ENCODE measurements at places on chromosomes 16 and 17.

- DNase-seq: no peak
Measured at GRCh38 chr16:89290887-89291286, 73.4 kb downstream of the ZNF778 start.

GRCh38 chr16:88698646-88699045 lies 7.6 kb downstream of the RNF166 start:
- DNase-seq: no peak

DNA sequence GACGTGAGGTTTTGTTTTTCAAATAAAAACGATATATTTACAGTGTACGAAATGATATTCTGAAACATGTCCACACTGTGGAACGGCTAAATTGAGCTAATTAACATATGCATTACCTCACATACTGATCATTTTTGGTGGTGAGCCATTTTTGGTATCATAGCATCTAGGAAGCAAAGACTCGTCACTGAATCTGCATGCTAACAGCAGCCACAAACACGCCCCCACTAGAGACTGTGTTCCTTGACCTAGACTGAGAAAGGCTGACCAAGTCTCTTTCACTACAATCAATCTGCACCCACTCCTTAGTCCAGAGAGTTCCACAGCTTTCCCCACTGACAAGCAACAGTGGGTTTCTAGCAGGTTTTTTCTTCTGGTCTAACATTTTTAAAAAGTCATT lies 29.5 kb downstream of the NPLOC4 start:
- DNase-seq: no peak

DNA sequence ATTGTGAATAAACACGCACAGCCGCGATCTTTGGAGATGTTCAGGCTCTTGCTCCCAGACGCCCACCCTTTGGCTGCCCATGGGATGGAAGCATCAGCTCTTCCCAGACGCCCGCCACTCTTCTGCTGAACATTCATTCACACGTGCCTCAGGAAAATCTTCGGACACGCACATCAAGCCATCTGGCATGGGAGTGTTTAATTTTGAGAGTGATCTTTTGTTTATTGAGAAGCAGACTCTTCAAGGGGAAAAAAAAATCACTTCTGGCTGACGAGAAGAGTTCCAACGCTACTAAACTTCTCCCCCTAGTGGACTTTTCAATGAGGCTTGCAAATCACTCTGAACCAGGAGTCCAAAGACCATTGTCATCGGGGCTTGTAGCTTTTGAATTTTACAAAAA lies 62.0 kb upstream of the NUDT7 start:
- no peak for DNase-seq

- DNase-seq: no peak
Measured at GRCh38 chr17:57588086-57588485, 157.0 kb downstream of the CCDC182 start.

GRCh38 chr17:30290696-30291542 lies 825 bp downstream of the BLMH start:
- no peak for DNase-seq

DNA sequence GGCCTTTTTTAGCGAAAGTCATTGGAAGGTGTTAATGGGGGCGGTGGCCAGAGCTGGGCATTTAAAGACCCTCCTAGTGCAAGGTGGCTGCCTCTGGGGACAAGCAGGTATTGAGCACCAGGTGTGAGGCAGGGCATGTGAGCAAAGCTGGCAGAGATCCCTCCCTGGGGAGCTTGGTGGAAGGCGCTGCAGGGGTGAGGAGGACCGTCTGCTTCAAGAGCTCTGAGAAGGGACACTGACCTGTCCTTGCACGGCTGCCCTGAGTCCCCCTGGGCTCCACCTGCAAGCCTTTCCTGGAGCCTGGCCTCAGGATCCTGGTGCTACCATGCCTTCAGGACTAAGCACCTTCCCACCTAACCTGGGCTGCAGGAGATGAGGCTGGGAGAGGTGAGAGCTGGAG lies 127.0 kb upstream of the CIBAR2 start:
- DNase-seq: no peak

GRCh38 chr17:30188211-30188939 lies 47.1 kb downstream of the SLC6A4 start:
- no peak for DNase-seq

- no peak for DNase-seq
Measured at GRCh38 chr17:2369551-2370210, 31.2 kb downstream of the MNT start.

GRCh38 chr16:720990-721764 lies at the start of gene ANTKMT:
Gene ANTKMT (plus strand): TSS chr16:721146. CDS start chr16:721275, 129 bp downstream.
- DNase-seq: peak; percentile 82

DNA sequence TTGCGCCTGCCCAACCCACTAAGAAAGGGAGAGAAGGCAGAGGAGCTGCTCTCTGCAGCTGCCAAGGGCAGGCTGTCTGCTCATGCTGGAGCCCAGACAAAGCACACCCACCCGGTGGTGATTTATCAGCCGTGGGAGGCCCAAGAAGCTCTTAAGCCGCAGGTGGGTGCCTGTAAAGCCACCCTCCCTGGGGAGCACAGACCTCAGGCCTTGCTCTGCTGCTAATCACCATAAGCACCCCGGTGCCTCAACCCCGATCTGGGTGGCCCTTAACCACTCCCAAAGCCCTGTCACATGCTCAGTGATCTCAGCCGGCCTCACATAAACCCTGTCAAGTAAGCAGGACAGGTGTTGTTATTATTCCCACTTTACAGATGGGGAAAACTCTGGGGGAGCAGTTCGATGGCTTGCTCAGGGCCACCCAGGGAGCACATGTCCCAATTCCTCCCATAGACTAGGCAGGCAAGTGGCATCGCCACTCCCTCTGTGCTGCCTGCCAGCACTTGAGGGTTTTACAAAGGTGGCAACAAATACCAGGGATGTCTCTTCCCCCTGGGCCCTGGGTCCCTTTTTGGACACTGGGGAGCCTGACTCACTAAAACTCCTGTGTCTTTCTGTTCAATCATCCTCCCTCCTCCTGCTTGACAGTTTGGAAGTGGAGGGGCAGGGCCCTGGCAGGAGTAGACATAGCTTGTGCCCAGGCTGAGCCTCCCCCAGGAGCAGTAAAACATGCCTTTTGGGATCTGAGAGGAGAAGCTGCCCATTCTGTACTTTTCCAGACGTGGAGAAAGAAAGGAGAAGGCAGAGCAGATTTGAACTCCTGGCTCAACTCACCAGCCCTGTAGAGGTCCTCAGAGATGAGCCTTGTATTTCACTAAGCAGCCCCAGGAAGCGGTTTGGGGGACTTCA lies 299.3 kb downstream of the SOX9 start:
- no peak for DNase-seq

Data from C1 segment of cervical spinal cord (tissue), 14 donors.